ENCODE measurements at places on chromosomes 5 and 9. TPM values are rescaled to one million over a fixed set of nuclear protein-coding genes. Genes with fewer than 3 reads are reported as not detected.

CTSV gene
- 0.26 TPM for total RNA-seq

CAMK2A gene
- not detected for total RNA-seq

ZFP2 gene
- total RNA-seq = 0.33 TPM

AK1 gene
- 17.6 TPM for total RNA-seq

OGN gene
- total RNA-seq = not detected
